ENCODE measurements at places on chromosomes 12 and 14.

- DNase-seq = no peak
These were observed 45.3 kb upstream of the CNTN1 start for GRCh38 chr12:40646911-40647310.

GRCh38 chr12:120710031-120710804, at the start of gene UNC119B:
UNC119B (plus strand) TSS chr12:120710458; CDS start chr12:120710475, 17 bp downstream.
- peak; percentile 60 for DNase-seq

DNA sequence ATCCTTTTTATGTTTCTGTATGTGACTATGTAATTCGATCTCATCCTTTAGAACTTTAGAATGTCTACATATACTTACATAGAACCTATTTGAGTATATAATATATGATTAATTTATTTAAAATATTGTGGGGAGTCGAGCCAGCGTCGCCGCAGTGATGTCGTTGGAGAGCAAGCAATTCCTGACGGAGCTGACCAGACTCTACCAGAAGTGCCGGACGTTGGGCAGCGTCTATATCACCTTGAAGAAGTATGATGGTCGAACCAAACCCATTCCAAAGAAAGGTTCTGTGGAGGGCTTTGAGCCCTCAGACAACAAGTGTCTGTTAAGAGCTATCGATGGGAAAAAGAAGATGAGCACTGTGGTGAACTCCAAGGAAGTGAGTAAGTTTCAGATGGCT, 6.4 kb upstream of the CD27 start:
- no peak for DNase-seq

GRCh38 chr14:103026988-103027387, 30.4 kb downstream of the CDC42BPB start:
- DNase-seq = peak; percentile 12

DNA sequence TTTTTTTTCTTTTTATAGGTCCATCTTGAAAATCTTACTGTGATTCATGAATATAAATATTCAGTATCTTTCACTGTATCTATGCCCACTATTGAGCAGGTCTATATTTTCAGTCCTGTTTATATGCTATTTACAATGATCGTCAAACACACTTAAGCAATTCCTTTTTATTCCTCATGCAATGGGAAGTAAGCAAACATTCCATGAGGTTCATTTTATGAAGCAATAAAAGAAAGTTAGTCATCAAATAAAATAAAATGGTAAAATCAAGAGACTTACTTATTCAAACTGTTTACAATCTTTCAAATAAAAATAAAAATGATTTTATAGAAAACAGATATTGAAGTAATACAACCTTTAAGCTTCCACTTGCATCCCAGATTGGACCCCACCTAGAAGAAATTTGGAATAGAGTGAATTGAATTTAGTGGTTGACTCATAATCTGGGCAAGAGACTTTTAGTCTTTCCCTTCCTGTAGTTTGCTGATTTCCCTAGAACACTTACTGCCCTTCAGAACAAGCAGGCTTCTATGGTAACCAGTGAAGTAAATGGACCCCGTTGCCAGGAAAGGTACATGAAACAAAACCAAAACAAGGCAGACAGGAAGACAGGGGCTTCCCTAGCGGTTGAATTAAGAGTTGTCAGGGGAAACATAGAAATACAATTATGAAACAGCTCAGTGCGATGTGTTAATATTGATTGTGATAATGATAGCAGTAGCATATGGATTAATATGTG, 241.0 kb upstream of the ATP2B1 start:
- DNase-seq = peak; percentile 95

DNA sequence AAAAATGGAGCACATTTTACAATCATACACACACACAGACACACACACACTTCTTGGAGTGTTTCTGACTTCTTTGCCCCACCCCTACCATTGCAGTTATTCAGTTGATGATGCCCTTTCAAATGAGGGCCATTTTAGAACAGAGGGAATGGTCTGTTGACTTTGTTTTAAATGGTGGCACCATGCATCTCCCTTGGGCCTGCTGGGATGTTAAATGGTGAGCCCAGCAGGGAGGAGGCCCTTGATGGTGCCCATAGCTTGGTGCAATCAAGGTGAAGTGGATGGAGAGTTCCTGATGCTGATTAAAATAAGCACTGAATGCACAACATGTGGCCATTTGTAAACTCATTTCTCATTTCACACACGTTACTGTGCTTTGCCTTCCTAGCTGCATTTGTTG, 13.3 kb downstream of the C12orf75 start:
- DNase-seq = no peak

DNA sequence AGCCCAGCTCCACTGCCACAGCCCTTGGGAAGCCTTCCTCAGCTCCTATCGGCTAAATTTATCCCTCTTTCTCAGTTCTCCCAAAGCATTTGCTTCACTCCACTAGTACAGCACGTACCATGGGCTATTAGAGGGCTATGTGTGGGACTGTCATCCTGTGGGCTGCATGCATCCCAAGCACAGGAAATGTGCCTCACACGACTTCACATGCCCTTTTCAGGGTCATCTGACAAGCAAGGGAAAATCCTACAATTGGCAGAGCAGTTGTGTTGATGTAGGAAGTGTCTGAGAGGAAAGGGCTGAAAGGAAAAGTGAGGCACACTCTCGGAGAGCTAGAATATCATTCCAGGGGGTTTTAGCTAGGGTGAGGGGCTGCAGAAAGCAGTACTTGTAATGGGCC, 47.6 kb downstream of the NINJ2 start:
- no peak for DNase-seq

GRCh38 chr12:10590966-10591365, 22.4 kb downstream of the MAGOHB start:
- DNase-seq = no peak

DNA sequence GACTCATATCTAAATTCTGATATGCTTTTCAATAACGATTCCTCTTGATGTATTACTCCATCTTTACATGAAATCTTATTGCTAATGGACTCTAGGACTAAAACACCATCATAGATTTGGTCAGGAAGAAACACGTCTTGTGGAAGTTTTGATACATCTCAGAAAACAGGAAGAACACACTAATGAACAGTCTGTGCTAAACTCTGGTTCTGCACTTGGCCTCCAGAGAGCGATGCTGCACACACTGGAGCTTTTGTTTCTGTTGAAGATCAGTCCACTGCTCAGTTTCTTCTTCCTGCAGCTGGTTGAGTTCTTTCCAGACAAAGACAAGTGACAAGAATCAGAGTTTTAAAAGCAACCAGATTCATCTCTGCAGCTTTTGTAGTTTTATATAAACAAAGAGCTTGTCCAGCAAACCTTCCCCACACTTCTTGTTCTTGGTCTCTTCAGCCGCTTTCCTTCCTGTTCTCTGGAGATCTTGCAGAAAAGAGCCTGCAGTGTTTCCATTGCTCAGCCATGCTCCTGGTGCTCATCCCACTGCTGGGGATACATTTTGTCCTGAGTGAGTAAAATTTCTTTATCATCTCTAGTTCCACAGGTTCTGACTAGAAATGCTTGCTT, 229.1 kb upstream of the OR4E1 start:
- no peak for DNase-seq

DNA sequence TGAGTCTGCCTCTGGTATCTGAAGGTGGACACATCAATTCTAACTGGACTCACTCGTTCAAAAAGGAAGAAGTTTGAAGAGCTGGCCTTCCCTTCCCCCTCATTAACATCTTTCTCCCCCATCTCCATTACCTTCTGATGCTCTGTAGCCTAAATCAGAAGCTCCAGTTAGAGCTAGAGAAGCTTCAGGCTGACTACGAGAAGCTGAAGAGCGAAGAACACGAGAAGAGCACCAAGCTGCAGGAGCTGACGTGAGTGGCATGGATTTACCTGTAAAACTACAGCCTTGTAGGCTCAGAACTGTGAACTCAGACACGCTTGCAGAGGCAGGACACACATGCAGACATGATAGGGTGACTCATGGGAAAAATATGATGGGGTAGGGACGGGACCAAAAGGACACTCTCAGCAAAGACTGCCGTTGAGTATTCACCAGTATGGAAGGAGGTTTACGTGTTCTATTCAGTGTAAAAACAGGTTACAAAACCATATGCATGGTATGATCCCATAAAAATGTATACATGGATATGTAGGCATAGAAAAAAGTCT, 14.3 kb upstream of the PIP4K2C start:
- DNase-seq = no peak

DNA sequence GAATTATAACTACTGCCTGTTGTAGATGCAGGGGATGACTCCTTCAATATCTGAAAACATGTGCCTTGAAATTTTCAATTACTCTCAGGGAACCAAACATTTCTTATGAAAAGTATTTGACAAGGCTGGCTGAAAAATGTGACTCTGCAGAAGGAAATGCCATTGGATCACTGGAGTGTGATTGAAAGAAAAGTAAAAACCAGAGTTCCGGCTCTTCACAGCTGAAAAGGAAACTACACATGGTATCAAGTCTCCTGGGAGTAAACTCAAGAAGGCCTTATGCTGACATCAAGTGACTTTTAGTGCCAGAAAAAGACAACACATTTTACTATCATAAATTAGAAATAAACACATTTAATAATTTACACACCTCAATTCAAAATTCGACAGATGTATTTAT, 693.0 kb downstream of the LRFN5 start:
- no peak for DNase-seq

GRCh38 chr12:4567073-4567881, 5.3 kb downstream of the DYRK4 start:
- DNase-seq = no peak

- DNase-seq = peak; percentile 10
These were observed 160.0 kb upstream of the SOX5 start for GRCh38 chr12:24109381-24110039.

DNA sequence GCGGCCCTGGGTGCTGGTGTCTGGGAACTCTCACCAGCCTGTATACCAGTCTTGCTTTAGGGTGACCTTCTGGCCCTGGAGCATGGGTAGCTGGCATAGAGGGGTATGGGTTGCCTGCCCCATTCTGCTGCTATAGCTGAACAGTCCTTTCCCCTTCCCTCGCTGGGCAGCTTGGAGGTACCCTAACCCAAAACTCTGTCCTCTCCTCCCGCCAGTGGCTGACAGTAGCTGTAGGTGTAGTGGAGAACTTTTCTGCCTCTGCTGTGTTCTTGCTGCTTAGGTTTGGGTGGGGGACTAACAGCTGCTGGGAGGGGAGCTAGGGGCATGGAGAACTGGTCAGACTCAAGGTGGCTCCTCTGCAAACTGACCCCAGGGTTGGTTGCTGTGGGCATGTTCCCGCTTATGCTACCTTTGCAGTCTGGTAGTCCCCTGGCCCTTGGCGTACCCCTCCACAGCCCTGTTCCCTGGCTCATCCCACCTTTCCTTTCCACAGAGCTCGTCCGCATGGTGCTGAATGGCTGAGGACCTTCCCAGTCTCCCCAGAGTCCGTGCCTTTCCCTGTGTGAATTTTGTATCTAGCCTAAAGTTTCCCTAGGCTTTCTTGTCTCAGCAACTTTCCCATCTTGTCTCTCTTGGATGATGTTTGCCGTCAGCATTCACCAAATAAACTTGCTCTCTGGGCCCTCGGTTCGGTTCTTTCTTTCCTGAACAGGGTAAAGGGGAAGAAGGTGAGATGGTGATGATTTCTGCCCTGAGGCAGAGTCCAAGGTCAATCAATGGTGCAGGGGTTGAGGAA, 2.9 kb downstream of the MYL6 start:
- no peak for DNase-seq

- DNase-seq = no peak
These were observed 19.6 kb downstream of the ASB2 start for GRCh38 chr14:93956514-93957332.

GRCh38 chr12:85280165-85280983, at the start of gene ALX1:
ALX1 (plus strand) TSS chr12:85280220; CDS start chr12:85280262, 42 bp downstream.
- DNase-seq = no peak

DNA sequence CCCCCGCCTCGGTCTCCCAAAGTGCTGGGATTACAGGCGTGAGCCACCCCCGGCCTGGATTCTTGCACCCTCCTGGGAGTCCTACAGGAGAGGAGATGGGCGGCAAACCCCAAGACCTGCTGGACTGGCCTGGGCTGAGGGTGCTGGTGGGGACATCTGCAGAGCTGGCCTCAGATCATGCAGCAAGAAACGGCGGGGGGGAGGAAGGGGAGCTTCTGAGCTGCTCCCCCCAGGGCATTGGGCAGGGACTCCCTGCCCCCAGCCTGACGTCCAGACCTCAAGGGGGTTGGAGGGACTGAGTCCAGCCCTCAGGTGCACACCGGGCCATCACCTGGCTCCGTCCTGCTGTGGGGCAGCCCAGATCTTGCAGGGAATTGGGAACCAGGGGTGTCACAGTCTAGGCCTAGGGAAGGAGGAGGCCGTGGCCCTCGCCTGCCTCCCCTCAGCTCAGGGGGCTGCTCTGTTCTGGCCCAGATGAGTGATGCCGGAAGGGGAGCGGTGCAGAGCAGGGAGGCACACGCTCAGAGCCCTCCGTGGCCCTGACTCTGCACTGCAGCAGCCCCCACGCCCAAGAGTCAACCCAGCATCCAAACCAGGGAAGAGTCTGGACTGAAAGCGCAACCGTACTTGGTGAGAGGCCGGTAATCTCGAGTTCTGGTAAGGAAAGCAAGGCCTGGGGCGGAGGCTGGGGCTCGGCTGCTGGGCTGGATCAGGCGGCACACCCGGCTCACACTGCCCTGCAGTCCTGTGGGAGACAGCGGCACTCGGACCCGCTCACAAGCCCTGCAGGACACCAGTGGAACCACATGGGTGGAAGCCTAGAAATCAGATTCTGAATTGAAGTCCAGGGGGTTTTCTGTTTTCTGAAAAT, 8.9 kb upstream of the AMN start:
- no peak for DNase-seq

- peak; percentile 16 for DNase-seq
These were observed 55.2 kb downstream of the SLC25A21 start for GRCh38 chr14:37116933-37117849.

- no peak for DNase-seq
These were observed 817.8 kb downstream of the GALC start for GRCh38 chr14:87175175-87175574.

DNA sequence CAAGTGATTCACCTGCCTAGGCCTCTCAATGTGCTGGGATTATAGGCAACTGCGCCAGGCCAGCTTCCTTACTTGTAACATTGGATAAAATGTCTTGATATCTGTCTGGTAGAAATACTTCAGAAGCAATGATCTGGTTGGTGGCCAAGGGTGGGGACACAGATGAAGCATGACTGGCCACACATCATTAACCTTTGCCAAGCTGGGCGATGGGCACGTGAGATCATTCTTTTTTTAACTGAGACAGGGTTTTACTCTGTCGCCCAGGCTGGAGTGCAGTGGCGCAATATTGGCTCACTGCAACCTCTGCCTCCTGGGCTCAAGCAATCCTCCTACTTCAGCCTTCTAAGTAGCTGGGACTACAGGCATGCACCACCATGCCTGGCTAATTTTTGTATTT, 31.1 kb downstream of the PLEKHH1 start:
- no peak for DNase-seq

- DNase-seq = peak; percentile 31
These were observed 8.4 kb downstream of the TSPAN9 start for GRCh38 chr12:3085341-3086139.

GRCh38 chr14:58964598-58964928, 223.9 kb upstream of the DAAM1 start:
- DNase-seq = no peak
